Activated CD8-positive, alpha-beta memory T cell treated with anti-CD3 and anti-CD28 coated beads for 1 hour (primary cell): ENCODE measurements at places on chromosomes 5 and 9.

- DNase-seq = no peak
These were observed 20.3 kb downstream of the ARPC5L start for GRCh38 chr9:124882231-124882630.

DNA sequence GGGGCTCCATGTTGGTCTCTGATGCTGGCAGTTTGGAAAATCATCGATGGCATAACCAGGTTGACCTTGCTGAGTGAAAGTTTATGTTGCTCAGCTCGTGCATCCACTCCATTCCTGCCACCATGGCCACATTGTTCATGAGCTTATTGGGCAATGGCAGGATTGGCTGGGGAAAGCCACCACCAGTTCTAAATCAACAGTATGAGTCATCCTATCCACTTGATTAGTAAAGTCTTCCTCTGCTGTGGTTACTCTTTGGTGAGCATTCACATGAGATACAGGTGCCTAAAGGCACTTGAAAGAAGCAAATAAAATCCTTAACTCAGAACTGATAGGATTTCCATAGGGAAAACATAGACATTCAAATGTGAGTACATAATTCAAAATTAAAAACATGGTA lies 131.8 kb upstream of the FBN2 start:
- no peak for DNase-seq

GRCh38 chr5:16568875-16569580 lies 47.8 kb downstream of the RETREG1 start:
- DNase-seq = no peak

DNA sequence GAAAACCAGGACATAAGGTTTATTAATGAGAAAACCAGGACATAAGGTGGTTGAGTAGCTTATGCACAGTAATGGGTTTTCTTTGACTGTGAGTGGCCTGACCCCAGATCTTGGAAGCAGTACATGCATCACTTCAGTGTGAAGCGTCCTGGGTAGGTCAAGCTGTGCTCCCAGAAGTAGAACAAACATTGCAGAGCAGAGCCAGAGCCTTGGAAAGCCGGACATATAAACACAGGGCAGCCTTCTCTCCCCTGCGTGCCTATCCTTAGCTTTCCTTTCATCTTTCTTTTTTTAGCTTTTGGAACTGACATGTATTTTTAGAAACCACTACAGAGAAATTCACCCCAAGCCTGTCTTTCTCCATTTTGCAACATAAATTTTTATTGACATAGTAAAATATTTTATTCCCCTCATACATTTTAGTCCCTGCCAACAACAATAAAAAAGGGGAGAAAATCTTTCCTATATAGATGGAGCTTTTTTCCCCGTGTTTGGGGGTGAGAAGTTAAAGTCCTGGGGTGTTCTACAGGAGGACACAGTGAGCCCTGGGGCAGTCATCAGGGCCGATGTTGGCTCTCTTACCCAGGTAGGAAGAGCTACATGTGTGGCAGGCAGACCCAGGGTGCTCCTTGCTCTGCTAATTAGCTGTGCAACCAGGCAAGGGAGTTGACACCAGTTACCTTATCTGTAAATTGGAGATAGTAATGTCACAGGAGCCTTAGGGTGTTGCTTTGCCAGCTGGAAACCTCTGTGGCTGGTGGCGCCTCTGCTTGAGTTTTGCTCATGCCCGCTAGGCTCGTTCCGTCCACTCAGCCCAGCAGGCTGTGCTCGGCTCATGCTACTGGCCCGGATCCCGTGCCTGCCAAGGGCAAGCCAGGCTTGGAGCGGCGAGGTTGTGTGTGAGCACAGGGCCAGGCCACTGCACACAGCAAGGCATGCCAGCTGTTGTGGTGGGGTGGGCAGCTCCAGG lies 389.6 kb downstream of the KDM4C start:
- no peak for DNase-seq

GRCh38 chr5:130805036-130805435 lies 360.0 kb downstream of the HINT1 start:
- no peak for DNase-seq

- DNase-seq = no peak
These were observed 3.1 kb upstream of the GLIS3 start for GRCh38 chr9:4303006-4303405.

DNA sequence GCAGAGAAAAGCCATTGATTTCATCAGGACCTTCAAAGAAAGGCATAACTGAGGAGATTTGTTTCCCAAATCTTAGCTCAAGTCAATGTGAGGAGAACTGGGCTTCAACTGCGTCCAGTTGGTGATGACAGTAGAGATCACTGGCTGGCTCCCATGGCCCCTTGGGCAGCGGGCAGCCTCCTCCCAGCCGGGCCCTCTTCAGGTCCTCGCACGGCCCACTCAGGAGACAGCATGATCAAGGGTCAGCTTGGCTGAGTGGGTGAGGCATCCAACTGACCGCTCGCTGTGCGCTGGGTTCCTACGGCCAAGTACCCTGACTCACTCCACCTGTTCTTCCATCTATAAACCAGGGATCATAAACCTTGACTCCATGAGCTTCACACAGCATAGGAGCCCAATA lies 274.0 kb downstream of the NSG2 start:
- no peak for DNase-seq

DNA sequence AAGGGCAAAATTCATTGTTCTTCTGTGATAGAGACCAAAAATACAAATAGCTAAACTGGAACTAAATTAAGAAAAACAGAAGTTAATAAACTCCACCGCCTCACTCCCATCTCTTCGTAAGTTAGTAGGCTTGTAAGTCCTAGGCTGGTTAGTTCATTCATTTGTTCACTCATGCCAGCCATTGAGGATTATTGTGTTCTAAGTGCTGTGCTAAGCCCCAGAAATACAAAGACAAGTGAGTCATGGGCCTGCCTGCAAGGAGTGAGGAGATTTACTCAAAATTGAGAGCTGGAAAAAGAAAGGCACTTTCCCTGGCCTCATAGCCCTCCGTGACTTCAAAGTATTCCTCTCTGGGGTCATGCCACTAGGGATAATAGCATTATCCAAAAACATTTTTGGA lies 8.5 kb downstream of the DOCK8 start:
- DNase-seq = no peak

GRCh38 chr5:157241483-157241882 lies 24.4 kb upstream of the CYFIP2 start:
- no peak for DNase-seq

GRCh38 chr9:131214286-131214856 lies 61.9 kb downstream of the FAM78A start:
- no peak for DNase-seq

DNA sequence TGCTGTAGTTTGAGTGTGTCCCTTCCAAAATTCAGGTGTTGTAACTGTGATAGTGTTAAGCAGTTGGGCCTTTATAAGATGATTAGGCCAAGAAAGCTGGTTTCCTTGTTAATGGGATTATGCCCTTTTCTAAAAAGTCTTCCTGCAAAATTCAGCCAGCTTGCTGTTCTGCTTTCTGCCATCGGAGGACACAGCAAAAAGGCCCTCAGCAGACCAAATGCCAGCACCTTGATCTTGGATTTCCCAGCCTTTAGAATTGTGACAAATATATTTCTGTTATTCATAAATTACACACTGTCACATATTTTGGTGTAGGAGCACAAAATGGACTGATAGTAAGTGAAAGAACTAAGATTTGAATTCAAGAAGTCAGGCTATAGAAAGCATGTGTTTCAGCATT lies 203.2 kb downstream of the IZUMO3 start:
- DNase-seq = no peak

- no peak for DNase-seq
These were observed 206.2 kb downstream of the NR3C1 start for GRCh38 chr5:143197260-143197656.

GRCh38 chr5:178423431-178423830 lies 166.8 kb downstream of the COL23A1 start:
- DNase-seq = no peak

DNA sequence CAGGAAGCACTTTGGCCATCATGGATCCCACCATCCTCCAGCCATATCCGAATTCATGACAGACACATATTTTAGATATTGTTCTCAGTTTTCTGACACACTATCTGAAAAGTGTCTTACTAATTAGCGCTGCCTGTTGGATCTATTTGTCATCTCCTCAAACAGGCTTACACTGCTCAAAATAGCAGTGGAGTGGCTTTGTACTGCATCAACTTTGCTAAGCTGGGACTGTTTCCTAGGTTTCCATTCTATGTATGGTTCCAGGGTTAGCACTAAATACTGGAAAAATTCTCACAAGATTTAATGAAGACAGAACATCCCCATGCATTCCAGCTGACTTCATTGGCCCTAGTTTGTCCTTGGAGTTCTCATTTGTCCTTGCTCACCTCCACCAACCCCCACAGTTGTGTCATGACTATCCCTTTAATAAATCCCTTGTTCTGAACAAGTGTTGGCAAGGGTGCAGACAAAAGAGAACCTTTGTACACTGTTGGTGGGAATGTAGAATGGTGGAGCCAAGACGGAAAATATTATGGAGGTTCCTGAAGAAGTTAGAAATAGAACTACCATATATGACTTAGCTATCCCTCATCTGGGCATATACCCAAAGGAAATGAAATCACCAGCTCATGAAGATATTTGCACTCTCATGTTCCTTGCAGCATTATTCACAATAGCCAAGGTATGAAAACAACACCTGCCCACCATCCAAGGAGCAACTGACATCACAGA lies 136.5 kb upstream of the RAI14 start:
- DNase-seq = no peak

- no peak for DNase-seq
These were observed 299.8 kb downstream of the TLE1 start for GRCh38 chr9:81389569-81389993.

- DNase-seq = no peak
These were observed 217.5 kb upstream of the SH3GL2 start for GRCh38 chr9:17361378-17361777.

GRCh38 chr5:160092960-160093707 lies 26.1 kb downstream of the PWWP2A start:
- no peak for DNase-seq

GRCh38 chr9:76502746-76503145 lies 43.8 kb downstream of the GCNT1 start:
- no peak for DNase-seq

DNA sequence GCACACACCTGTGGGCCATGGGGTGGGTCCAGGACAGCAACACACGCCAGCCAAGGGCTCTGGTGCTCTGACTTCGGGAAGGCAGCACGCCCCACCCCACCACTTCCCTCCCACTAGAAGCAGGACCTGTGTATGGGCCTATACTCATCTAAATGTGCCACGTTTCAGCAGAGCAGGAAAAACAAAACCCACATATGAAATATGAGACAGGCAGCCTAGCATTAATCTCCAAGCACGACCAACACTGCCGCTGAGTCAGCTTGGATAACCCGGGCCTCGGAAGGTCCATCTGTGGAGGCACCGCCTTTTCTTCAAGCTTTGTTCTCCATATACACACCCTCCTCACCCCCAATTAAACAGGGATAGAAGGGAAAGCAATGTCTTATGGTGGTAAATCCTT lies 203.1 kb downstream of the ROR2 start:
- DNase-seq = no peak

DNA sequence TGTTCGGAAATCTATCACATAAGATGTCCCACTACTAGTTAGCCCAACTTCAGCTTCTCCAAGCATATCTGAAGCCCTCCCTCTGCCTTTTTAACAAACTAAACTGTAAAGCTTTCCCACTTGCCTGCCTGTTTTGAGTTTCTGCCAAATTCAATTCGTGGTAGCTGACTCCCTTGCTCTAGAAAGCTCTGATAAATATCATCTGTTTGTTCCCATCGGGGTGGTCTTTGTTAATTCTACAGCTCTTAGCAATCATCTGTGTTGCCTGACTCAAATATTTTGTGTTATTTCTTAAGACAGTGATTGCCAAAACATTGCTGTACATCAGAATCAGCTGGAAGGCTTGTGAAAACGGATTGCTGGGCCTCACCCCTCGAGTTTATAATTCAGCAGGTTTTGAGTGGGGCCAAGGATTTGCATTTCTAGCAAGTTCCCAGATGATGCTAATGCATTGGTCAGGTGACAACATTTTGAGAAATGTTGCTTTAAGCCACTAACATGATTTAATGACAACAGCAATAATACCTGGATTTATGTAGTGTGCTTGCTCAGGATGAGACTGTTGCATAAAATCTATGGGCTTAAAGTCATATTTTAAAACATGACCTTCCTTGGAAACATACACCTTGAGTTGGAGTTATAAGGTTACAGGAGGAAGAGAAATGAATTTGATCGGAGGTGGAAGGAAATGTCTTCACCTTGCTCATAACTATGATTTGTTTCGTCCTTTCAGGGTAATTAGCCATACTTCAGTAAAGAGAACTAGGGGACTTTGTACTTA lies 631.9 kb downstream of the PSAT1 start:
- no peak for DNase-seq
